Naive thymus-derived CD8-positive, alpha-beta T cell (primary cell): ENCODE measurements at places on chromosomes 4 and X. TPM values are rescaled to one million over a fixed set of nuclear protein-coding genes. Genes with fewer than 3 reads are reported as not detected.

DNA sequence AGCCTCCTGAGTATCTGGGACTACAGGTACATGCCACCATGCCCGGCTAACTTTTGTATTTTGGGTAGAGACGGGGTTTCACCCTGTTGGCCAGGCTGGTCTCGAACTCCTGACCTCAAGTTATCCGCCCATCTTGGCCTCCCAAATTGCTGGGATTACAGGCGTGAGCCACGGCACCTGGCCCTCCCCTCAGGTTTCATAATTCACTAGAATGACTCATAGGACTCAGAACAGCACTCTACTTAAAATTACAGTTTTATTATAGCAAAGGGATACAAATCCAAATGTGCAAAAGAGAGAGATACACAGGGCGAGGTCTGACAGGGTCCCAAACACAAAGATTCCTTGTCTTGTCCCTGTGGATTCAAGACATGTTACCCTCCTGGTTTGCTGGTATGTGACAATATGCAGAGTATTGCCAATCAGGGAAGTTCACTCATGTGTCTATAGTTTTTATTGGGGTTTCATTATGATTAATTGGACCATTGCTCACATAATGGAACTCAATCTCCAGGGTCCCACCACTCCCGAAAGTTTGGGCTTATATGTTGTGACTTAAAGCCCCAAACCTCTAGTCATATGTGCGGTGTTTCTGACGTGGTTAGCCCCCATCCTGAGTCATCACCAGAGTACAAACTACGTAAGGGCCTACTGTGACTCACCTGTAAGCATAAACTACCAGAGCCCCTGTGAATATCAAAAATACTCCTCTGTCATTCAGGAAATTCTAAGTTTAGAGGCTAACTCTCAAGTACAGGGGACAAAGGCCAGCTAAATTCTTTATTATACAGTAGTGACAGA lies 5.2 kb downstream of the YIPF6 start:
- no peak for DNase-seq
- H3K4me3 ChIP-seq = no peak overlapping the region
- H3K36me3 ChIP-seq = no peaks in the 10 kb centered on the region

DNA sequence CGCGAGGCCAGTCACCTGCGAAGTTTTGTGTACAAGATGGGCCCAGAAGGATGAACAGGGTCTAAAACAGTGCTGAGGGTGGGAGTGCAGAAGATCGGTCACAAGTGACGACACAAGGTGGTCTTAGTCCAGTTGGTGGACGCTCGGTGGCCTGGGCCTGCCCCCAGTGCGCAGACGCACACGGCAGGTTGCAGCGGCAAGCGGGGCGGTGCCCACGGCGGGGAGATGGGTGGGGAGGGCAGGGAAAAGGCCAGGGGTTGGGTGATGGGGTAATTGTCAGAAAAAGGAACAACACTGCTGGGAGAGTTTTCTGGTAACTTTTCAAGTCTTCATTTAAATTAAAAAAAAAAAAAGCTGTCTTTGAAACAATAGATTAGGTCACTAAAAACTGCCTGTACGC lies 1.0 kb upstream of the PRDX4 start:
- H3K4me3 ChIP-seq = peak overlapping the region; percentile 56
- no peaks in the 10 kb centered on the region for H3K36me3 ChIP-seq
- no peak for DNase-seq
- peak overlapping the region; percentile 84 for H3K27ac ChIP-seq

DNA sequence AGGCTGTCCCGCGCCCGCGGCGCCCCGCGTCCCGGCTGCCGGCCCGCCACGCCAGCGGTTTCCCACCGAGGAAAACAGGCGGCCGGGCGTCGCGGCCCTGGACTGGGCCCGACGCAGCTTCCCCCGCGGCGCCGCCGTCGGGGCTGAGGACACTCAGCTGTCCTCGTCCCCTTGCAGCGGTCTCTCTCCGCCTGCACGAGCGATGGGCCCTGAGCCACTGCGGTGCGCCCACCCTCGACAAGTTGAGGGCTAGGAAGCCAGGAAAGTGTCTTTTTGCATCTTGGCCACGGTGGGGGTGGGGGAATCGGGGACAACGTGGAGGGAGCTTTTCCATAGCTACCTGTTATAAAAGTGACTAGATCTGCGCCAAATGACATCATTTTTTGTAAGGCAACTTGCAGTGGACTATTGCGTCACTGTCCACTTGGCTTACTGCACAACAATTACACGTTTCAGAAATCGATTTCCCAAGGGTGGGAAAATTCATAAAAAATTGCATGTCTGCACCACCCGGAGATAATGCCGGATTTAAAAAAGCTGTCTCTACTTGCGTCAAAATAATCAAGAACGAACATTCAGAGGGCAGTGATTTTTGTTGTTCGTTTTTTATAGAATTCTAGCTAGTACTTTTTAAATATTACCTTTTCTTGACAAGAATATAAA lies 1.1 kb downstream of the KLHL15 start:
- H3K27me3 ChIP-seq = no peaks in the 10 kb centered on the region
- peaks cover 26% of the 10 kb centered on the region for H3K4me1 ChIP-seq
- peak overlapping the region; percentile 86 for H3K4me3 ChIP-seq
- no peaks in the 10 kb centered on the region for H3K36me3 ChIP-seq

DNA sequence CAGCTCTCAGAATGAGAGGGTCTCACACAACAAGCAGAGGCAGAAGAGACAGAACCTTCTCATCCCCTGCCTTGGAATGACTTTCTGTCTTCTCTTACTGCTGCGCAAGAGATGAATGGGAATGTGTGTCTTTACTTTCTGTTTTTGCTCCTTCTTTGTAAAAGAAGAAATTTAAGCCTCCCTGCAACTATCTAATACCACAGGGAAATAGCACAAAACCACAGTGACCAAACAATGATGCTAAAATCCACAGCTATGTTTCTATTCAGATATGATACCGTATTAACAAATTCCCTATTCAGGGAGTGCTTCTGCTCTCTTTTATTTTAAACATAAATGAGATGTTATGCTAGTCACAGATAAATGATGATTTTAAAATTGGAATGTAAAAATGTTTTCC lies 173.8 kb upstream of the RAI2 start:
- H3K4me3 ChIP-seq = no peak overlapping the region
- H3K27me3 ChIP-seq = no peaks in the 10 kb centered on the region
- DNase-seq = no peak
- no peaks in the 10 kb centered on the region for H3K4me1 ChIP-seq

GRCh38 chr4:43754566-43754965 lies 694.0 kb downstream of the KCTD8 start:
- no peak overlapping the region for H3K4me3 ChIP-seq
- no peak for DNase-seq
- H3K36me3 ChIP-seq = no peaks in the 10 kb centered on the region
- no peaks in the 10 kb centered on the region for H3K4me1 ChIP-seq

GRCh38 chr4:158068068-158068467 lies 104.8 kb downstream of the GASK1B start:
- H3K36me3 ChIP-seq = no peaks in the 10 kb centered on the region
- H3K4me3 ChIP-seq = no peak overlapping the region
- no peaks in the 10 kb centered on the region for H3K27me3 ChIP-seq
- H3K27ac ChIP-seq = no peak overlapping the region

- DNase-seq = no peak
- H3K4me3 ChIP-seq = no peak overlapping the region
- H3K27ac ChIP-seq = no peak overlapping the region
- no peaks in the 10 kb centered on the region for H3K4me1 ChIP-seq
- no peaks in the 10 kb centered on the region for H3K27me3 ChIP-seq
- no peaks in the 10 kb centered on the region for H3K36me3 ChIP-seq
Observed at GRCh38 chr4:113173793-113174264, 124.4 kb downstream of the ANK2 start.

- H3K27ac ChIP-seq = no peak overlapping the region
- H3K36me3 ChIP-seq = no peaks in the 10 kb centered on the region
- DNase-seq = no peak
- H3K27me3 ChIP-seq = no peaks in the 10 kb centered on the region
Observed at GRCh38 chrX:23497919-23498318, 163.3 kb downstream of the PTCHD1 start.

Gene PDLIM3
- total RNA-seq = not detected

Gene SFRP2
- total RNA-seq = not detected

Gene SLC9B2
- 16.3 TPM for total RNA-seq

Gene LDOC1
- 7.0 TPM for total RNA-seq

Gene TMPRSS11F
- not detected for total RNA-seq

Gene WAS
- 99.7 TPM for total RNA-seq

DNA sequence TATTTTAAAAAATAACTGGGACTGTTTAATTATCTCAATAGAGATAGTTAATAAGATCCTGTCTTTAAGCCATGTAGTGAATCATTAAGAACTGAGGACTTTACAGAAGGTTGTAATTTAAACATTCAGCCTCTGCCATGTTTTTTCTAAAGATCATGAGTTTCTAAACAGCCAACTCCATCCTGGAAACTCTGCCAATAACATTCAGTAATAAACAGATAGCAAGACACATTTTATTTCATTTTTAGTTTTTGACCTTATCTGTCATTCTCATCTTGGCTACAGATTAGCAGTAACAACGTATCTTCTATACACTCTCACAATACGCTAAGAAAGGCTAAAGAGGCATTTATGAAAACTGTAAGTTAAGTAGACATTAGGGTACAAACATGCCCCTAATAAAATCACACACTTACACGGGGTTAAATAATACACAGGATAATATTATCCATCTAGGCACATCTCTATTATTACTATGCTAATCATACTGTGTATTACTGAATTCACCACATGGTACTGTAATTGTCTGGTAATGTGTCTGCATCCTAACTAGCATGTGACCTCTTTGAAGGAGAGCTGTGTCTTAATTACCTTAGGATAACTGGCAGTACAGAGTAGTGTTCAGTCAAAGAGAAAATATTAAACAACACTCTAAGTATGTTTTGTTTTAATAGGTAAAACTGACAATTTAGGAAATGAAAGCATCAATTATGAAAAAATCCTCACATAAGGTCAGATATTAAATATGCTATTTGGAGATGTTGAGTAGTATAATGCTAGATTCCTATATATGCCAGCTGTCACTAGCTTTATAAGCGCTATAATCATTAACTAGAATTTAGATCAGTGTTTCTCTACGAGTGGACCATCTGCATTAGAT lies 122.4 kb upstream of the NAP1L5 start:
- no peak for DNase-seq
- H3K27ac ChIP-seq = peak overlapping the region; percentile 10
- no peak overlapping the region for H3K4me3 ChIP-seq

DNA sequence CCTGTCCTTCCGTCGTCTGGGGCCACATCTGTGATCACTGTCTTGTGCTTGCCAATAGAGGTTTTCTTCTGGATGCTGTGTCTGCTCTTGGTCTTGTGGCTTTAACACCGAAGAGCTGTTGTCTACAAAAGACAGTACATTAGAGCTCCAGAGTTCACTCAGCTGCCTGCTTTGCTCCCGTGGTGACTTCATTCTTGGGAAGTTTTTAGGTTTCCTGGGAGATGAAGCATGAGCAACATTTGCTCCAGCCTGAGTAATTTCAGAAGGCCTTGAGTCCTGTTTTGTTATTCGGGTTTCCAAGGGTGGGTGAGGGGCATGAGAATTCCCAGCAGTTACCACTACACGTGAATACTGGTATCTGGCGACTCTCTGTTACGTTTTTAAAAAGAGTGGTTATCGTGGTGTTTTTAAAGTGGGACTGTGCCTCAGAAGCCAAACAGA lies 189.2 kb downstream of the SHROOM3 start:
- no peak overlapping the region for H3K4me3 ChIP-seq
- no peaks in the 10 kb centered on the region for H3K4me1 ChIP-seq

GRCh38 chr4:174873931-174874330 lies 44.2 kb upstream of the ADAM29 start:
- H3K36me3 ChIP-seq = no peaks in the 10 kb centered on the region
- DNase-seq = no peak
- no peaks in the 10 kb centered on the region for H3K4me1 ChIP-seq
- H3K4me3 ChIP-seq = no peak overlapping the region

- DNase-seq = no peak
- peaks cover 3% of the 10 kb centered on the region for H3K27me3 ChIP-seq
- H3K27ac ChIP-seq = no peak overlapping the region
- no peaks in the 10 kb centered on the region for H3K4me1 ChIP-seq
- H3K36me3 ChIP-seq = no peaks in the 10 kb centered on the region
Observed at GRCh38 chr4:127506283-127506682, 126.5 kb upstream of the INTU start.

Gene CXCL9
- not detected for total RNA-seq

DNA sequence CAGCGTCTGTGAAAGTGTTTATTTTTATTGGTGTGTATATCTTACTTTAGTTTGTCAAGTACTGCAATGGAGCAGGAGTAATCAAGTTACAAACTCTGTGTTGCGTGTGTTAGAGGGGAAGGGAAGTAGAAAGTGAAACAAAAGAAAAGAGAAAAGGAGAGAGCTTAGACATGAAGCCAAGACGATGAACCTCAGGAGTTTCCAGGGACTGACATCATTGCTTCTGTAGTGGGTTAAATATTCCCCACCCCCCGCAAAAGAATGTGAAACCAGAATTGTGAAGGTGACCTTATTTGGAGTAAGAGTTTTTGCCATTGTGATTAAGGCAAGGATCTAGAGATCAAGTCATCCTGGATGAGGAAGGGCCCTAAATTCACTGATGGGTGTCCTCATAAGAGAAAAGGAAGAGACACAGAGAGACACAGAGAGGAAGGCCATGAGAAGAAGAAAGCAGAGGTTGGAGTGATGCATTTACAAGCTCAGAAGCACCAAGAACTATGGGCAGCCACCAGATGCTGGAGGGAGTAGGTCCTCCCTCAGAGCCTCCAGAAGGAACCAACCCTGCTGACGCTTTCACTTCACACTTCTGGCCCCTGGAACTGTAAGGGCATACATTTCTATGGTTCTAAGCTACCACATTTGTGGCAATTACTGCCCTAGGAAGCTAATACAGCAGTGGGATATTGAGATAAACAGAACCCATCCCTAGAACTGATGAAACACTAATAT lies 173.6 kb upstream of the SFRP2 start:
- no peaks in the 10 kb centered on the region for H3K27me3 ChIP-seq
- no peak overlapping the region for H3K27ac ChIP-seq
- no peak overlapping the region for H3K4me3 ChIP-seq
- H3K36me3 ChIP-seq = no peaks in the 10 kb centered on the region

- H3K4me1 ChIP-seq = no peaks in the 10 kb centered on the region
- H3K27ac ChIP-seq = no peak overlapping the region
- peaks cover 15% of the 10 kb centered on the region for H3K36me3 ChIP-seq
- DNase-seq = no peak
- H3K27me3 ChIP-seq = no peaks in the 10 kb centered on the region
- no peak overlapping the region for H3K4me3 ChIP-seq
Observed at GRCh38 chr4:94577136-94577535, 125.4 kb downstream of the PDLIM5 start.

- DNase-seq = no peak
- H3K36me3 ChIP-seq = no peaks in the 10 kb centered on the region
- H3K27ac ChIP-seq = no peak overlapping the region
- H3K4me1 ChIP-seq = no peaks in the 10 kb centered on the region
- H3K27me3 ChIP-seq = peaks cover 13% of the 10 kb centered on the region
Observed at GRCh38 chr4:109879081-109879480, 31.2 kb downstream of the LRIT3 start.

- H3K4me3 ChIP-seq = no peak overlapping the region
- H3K4me1 ChIP-seq = no peaks in the 10 kb centered on the region
- no peaks in the 10 kb centered on the region for H3K27me3 ChIP-seq
Observed at GRCh38 chr4:68570122-68570507, 6.0 kb downstream of the UGT2B17 start.

Gene SOX3
- not detected for total RNA-seq

Gene LRCH2
- not detected for total RNA-seq
